ENCODE measurements at places on chromosomes 2 and 18.

GRCh38 chr18:27695052-27695451 lies 481.9 kb downstream of the CDH2 start:
- no peak for DNase-seq

GRCh38 chr2:21372654-21373053 lies 248.9 kb downstream of the TDRD15 start:
- DNase-seq, result no peak

- DNase-seq, result no peak
These were observed 306.7 kb upstream of the SLC8A1 start for GRCh38 chr2:40758401-40759155.

- no peak for DNase-seq
These were observed 54.1 kb downstream of the PDCL3 start for GRCh38 chr2:100616841-100617390.

DNA sequence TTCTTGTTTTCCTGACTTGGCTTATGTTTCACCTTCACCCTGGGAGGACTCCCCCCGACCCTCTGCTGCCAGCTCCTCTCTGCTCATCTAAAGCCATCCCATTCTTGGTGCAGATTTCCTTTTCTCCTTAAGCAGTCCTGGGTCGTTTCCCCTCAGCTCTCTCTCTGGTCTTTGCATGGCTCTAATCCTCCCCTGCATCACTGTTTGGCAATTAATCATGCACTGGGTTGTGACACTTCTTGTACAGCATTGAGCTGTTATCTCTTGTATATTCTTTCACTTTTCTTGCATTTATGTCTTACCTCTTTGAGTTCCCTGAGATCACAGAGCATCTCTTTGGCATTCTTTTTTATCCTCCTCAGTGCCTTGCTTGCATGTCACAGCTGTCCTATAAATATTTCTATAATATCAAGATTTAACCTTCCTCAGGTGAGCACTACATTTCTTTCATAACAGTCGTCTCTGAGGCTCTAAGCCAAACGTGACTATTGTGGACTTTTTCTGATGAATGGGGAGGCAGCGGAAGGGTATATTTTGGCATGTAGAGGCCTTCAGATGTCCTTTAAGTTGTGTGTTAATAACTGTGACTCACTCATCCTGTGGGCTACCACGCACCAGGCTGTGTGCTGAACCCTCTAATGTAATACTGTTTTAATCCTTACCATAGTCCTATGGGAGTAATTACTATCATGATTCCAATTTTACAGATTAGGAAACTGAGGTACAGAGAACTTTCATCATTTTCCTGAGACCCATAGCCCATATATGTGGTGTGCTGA lies 507.5 kb downstream of the SLC4A3 start:
- DNase-seq, result no peak

- DNase-seq, result no peak
These were observed 33.9 kb upstream of the GLS start for GRCh38 chr2:190846746-190847145.

GRCh38 chr2:30422444-30423040 lies 24.5 kb upstream of the LCLAT1 start:
- peak; percentile 81 for DNase-seq

- no peak for DNase-seq
These were observed 2.0 kb downstream of the GPC1 start for GRCh38 chr2:240437551-240437860.

GRCh38 chr2:227818675-227819397 lies 5.2 kb downstream of the CCL20 start:
- DNase-seq, result no peak

DNA sequence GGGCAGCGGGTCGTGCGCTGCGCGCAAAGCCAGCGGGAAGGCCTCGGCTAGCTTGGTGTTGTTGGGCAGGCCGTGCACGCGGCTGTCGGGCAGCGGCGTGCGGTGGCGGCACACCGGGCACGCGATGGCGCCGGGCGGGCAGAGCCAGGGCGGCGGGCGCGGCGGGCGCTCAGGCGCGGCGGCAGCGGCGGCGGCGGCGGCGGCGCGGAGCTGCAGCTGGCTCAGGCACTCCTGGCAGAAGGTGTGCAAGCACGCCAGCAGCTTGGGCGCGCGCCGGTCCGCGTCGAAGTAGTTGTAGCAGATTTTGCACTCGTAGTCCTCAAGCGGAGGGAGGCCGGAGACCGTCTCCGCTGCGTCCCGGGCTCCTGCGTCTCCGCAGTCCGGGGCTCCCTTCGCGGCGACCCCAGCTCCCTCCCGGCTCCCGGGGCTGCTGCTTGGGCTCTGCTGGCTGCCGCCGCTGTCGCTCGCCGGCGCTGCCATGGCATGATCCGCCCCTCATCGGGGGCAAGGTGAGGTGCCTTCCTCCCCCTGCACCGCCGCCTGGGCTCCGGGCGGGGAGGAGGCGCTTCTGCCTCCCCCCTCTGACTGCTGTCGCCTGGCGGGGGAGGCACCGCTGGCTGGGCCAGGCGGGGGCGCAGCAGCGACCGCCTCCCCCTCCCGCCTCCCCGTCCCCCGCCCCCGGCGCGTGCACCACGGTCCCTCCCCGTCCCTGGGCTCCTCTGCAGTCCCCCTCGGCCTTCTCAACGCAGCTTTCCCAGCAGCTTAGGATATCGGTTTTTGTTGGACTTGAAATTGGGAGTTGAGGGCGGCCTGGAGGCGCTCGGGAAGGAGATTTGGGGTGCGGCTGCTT lies 21.0 kb upstream of the PAX3 start:
- no peak for DNase-seq

DNA sequence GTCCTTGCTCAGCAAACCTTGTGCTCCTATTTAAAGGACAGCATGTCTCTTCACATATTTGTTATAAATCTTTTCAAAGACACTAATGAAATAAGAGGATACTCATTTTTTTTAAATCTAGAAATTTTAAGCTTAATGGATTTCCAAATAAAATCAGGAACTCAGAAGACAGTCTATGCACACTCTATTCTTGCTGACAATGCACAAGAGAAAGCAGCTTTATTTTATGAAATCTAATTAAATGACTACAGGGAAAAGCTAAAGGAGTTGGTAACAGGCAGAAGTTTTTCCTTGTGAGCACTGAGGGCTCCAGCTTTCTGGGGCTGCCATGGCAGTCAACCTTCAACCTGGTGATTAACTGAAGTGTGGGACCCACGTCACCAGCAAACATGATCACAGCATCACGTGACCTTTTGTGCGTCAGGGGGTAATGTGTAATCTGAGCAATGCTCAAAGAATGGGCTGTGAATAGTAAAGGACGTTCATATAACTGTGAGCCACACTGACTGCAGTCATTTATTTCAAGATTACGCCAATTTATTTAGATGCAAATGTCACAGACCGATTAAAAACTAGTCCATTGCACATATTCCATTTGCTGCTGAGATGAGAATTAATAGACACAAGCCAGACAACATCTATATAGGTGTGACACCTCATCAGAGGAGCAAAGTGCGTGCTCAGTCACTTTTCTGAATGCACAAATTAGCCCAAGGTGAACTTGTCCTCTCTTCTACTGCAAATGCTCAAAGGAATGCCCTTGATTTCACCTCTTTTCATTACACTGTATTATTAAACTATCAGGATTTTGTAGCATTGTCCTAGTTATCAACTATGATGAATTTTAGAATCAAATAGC lies 11.6 kb upstream of the DNER start:
- DNase-seq, result no peak

GRCh38 chr2:102986826-102987490 lies 225.1 kb downstream of the TMEM182 start:
- DNase-seq, result no peak

DNA sequence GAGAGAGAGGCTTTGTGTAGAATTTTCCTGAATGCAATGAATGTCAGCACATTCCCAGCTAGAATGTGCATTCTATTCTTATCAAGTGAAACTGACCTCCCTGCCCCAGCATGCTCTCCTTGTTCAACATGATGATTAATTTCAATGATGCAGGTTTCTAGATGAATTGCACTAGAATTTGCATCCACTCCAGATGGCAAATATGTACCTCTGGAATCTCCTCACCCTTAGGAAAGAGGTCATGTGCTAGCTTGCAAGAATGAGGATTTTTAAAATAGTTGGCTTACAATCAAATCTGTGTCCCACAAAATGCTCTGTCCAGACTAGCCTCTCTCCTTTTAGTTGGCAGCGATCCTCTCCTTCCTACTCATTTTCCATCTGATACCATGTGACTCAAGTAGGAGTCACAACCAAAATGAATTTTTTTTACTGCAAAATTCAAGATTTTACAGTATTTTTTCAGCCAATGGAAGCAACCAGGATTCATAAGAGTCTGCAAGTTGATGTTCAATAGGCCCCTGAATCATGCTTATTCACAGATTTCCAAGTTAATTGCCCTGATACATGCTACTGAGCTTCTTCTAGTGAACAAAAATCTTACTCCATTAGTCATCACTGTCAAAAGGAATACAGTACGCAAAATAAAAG lies 21.0 kb upstream of the STAT4 start:
- no peak for DNase-seq

GRCh38 chr2:155145758-155146229 lies 447.3 kb downstream of the KCNJ3 start:
- DNase-seq, result no peak

DNA sequence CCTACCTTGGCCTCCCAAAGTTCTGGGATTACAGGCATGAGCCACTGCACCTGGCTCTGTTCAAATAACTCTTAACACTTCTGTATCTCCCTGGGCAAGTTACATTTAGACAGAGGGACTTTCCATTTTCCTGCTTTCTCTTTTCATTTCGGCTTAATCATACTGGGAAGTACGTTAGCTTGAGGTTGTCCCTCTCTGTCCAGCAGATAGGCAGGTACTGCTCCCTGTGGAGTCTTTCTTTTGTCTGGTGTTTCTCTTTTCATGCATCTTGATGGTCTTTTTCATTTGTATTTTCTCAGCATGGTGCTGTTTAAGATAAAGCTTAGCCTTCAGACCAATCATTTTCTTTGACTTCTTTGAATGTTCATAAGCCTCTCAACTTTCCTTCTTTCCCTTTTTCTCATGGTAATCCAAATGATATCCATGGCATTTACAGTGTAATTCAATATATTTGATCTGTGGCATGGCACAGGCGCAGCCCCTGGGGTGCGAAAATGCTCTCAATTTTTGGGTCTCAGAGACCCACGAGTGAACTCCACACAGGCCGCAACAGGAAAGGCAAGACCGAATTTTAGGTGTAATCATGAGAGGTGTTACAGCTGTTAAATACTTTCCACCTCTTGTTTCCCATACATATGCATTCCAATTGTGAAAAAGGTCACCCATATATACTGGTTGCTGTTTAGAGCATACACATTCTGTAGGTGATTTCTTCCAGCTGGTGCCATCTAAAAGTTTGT lies 99.9 kb upstream of the MYO3B start:
- no peak for DNase-seq

DNA sequence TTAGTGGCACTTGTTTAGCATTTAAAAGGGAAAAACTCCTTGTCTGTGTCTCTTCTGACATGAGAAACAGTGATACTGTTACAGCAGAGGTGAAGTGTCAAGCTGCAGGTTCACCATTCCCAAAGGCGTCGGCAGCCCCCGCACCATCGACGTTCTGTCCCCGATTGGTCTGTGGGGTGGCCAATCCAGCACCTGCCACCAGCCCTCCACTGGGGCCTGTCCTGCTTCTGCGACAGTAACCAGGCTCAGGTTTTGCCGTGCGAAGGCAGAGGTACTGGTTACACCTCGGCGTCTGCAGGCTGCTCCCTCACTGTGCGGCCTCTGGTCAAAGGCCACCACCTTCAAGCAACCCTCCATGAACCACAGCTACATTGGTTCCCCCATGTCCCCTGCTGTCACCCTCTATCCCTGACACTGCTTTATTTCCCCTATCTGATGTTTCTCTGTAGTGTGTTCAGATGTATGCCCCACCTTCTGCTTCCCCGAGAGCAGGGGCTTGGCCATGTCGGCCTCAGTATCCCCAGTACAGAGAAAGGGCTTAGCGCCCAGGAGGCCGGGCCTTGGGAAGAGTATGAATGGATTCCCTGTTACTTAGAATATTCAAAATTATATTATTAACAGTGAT lies 8.6 kb upstream of the ESPNL start:
- peak; percentile 5 for DNase-seq

DNA sequence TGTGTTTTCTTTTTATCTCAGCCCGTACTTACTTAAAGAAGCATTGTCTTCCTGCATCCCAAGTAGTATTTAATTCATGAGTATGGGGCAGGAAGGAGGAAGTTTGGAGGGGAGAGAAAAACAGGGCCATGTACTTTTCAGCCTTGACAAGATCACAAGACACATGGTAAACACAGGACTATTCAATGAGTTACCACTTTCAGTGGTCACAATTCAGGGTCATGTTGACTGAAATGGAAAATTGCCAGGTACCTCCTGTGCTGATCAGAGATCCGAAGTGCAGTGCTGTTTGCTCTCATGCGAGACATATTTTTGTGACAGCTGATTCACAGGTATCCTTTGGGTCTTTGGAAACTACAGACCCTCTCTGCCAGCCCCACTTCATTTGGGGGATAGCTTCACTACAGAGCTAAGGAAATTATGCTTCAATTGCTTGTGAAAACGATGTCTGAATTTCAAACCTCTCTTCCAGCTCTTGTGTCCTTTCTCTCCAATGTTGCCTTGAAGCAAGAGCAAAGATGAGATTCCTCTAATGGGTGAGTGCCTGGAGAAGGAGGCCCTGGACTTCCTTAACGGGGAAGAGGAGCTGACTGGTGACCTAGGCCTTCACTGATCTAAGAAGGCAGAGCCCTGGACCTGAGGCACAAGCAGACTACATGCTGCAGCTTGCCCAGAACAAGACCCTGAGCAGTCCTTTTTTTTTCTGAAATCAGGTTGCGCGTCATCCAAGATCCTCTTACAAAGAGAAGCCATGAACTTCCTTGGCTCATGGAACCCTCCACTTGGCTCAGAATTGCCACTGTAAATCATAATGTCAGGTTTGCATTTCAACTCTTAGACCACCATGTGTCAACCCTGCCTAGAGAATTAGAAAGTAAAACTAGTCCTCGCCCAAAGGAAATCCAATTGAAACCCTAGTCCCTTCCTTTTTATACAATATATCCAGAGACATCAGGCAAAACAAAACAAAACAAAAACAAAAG lies 44.1 kb downstream of the EVA1A start:
- no peak for DNase-seq

GRCh38 chr18:27956001-27956640 lies 220.8 kb downstream of the CDH2 start:
- DNase-seq, result no peak

DNA sequence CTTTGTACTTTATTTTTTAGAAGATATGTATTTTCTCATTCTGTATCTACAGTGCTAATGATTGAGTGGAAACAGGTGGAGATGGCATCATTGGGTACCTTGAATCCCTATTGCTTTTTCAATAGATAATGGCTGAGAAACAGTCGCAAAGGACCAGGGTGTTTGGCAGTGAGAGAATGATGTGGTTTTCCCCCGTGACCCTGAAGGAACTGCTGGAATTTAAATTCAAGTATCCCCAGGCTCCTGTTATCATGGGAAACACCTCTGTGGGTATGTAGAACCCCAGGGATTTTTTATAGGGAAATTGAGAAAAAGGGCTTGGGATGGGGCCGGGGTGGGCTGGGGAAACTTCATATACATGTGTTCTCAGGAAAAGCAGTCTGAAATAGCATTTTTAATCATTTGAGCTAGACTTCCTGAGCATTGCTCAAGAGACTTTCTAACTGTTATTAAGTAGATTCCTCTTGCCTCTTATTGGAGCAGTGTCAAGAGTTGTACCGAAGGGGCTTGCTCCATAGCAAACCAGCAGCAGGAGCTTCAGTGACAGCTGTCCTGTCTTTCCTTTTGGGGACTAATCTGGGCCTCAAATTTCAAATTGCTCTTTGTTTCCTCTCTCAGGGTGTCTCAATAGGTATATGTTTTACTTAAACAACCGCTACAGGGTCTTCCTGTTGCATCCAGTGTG lies 18.9 kb downstream of the AOX1 start:
- DNase-seq, result no peak

- DNase-seq, result no peak
These were observed 152.2 kb downstream of the CTNNA2 start for GRCh38 chr2:79665091-79665490.

Measured in activated CD8-positive, alpha-beta memory T cell treated with anti-CD3 and anti-CD28 coated beads, Interleukin-2, amount 50 U/mL, for 4 hours (primary cell).